Kidney epithelial cell (primary cell): ENCODE measurements at places on chromosomes 2 and 18.

- no peak for DNase-seq
Observed at GRCh38 chr2:161952783-161953191, 121.2 kb downstream of the DPP4 start.

DNA sequence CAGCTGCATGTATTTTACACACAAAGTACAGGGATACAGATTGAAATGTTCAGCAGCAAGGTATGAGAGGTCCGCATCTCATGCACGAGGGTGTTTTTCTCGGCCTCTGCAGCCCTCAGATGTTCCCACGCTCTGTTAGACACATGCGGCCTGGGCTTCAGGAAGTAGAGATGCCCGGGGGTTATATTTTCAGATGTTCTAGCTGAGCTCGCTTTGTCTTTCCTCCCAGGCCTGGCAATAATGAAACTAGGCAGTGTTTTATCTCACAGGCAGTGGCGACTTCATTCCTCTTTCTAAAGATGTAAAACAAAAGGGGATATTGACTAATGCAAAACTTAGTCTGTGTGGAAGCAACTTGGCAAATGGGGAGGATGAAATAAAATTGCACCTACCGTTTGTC is 190.7 kb downstream of the GBX2 start:
- no peak for DNase-seq

DNA sequence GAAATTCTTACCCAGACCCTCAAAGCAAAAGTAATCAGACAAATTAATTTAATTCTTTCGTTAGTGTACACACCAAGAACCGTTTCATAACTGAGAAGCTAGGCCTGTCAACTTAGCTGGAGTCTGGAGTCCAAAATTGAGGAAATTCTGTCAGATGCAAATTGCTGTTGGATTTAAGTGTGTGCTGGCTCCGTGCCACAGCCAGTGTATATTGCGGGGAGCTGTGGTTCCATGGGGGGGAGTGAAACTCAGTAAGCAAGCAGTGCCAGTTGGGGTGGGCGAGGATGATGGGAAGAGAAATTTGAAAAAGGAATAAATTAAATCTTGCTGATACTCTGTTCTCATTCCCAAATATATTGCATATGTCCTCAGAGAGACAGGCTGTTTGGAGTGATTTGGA is 4.0 kb downstream of the ARPC2 start:
- no peak for DNase-seq

- DNase-seq = peak; percentile 57
Observed at GRCh38 chr2:16745466-16745865, 79.8 kb upstream of the CYRIA start.

DNA sequence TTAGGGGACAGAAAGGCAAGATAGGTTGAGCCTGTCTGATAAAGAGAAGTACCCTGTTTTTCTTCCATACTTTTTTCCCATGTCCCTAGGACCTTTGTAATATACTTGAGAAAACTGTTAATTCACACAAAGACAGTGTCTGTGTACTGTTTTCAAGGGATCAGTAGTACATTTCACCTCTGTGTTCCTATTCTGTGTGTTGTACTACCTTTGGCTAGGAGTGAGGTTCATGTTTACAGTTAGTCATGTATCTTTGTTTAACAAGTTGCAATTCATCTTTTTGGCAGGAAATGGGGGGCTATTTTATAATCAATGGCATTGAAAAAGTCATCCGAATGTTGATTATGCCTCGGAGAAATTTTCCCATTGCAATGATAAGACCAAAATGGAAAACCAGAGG is 6.7 kb downstream of the POLR1B start:
- DNase-seq = no peak

DNA sequence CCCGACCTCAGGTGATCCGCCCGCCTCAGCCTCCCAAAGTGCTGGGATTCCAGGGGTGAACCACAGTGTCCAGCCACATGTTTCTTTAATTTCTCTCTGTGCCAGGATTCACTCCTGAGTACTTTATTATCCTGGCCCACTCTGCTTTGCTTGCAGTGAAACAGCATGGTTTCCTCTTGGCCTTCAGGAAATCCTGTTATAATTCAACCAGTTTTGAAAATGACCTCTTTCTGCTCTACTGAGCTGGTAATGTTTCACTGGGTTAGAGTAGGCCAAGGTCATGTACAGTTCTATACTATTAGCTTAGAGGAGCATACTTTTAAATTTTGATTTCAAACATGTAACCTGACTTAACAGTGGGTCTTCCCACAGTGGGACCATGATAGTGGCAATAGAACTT is 90.6 kb upstream of the PELI1 start:
- no peak for DNase-seq
